HEK293T (cell line): ENCODE measurements at places on chromosomes 12 and 14.

DNA sequence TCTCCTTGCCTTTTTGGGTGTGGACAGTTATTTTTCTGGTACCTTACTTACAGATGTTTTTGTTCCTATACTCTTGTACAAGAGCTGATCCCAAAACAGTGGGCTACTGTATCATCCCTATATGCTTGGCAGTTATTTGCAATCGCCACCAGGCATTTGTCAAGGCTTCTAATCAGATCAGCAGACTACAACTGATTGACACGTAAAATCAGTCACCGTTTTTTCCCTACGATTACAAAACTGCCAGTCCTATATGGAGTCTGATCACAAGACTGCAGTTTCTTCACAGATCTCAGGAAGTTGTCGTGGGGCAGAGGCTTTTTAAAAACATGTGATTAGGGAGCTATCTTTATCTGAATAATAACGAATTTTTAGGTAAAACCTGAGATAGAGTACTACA is 1.3 kb downstream of the LYSET start:
- DNase-seq: no peak

- peak; percentile 28 for DNase-seq
Observed at GRCh38 chr12:52171950-52172512, 19.8 kb downstream of the KRT80 start.

DNA sequence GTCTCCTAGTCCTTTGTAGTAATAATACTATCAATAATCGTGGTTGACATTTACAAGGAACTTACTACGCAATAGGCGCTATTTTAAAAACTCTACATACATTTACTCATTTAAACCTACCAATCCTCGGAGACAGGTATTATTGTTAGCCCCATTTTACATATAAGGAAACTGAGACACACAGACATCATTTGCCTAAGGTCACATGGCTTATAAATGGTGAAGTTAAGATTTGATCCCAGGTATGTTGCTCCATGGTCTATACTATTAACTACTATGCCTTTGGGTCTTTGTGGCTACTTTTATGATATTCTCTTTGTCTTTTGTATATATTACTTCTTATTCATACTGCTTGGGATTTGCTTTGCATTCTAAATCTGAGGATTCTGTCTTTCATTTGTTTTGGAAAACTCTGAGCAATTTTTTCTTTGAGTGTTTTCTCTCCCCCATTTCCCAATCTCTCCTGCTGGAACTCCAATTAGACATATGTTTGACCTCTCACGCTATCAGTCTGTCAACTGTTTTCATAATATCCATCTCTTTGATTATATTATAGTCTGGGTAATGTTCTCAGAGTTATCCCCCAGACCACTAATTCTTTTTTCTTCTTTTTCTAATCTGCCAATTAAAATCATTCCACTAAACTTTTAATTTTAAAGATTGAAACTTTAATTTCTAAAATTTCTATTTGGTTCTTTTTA is 10.9 kb downstream of the NT5DC3 start:
- DNase-seq: no peak

DNA sequence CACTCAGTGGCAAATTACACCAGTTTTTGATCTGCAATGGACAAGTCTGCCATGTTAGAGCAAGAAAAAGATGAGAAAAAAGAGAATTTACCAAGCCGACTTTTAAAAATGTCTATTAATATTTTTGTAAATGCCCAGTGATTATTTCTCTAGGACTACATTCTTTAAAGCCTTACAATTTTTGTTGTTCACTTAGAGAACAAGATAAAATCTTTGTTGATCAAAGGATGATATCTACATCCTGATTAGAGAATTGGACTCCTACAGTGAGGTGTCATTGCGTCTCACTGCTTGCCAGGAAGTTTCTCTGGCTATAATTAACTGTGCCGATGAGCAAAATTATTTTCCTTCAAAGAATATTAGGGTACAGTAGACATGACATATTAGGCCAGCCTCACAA is 1.7 kb upstream of the CFAP54 start:
- no peak for DNase-seq

DNA sequence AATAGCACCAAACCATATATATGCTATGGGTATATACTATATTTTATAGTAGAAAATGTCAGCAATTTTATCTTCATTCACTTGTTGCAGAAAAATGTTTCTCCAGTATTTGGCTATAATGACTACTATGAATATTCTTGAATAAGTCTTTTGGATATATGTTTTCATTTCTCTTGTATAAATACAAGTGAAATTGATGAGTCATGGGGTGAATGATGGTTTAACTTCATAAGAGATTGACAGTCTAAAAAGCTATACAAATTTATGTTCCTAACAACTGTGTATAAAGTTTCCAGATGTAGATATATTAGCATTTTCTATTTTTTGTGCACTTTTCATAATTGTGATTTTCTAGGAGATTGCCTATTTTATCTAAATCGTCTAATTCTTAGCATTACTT is 714.8 kb downstream of the TRHDE start:
- DNase-seq: no peak

- no peak for DNase-seq
Observed at GRCh38 chr12:124416516-124417395, 121.9 kb downstream of the RFLNA start.

GRCh38 chr14:92646952-92647796 is 101.3 kb downstream of the LGMN start:
- no peak for DNase-seq
